ENCODE measurements at places on chromosomes 4 and X.

- no peak for DNase-seq
Observed at GRCh38 chrX:10981506-10981905, 129.6 kb upstream of the HCCS start.

DNA sequence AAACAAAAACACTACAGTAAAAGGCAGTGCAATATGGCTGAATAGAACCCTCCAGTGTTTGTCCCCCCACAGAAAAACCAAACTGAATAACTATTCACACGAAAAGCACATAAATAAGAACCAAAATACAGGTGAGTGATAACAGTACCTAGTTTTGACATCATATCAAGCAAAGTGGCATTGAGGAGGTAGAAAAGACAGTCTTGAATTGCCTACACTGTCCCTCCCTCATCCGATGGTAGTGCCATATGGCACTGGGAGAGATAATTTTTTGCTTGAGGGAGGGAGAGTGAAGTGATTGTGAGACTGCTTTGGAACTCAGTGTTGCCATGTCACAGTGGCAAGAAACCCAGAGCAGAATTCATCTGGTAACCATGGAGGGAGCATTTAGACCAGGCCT is 99.2 kb downstream of the GPR174 start:
- DNase-seq: no peak

GRCh38 chrX:1196436-1196835 is 16.0 kb downstream of the CRLF2 start:
- no peak for DNase-seq

- no peak for DNase-seq
Observed at GRCh38 chr4:181601103-181601502, 642.1 kb upstream of the TENM3 start.

DNA sequence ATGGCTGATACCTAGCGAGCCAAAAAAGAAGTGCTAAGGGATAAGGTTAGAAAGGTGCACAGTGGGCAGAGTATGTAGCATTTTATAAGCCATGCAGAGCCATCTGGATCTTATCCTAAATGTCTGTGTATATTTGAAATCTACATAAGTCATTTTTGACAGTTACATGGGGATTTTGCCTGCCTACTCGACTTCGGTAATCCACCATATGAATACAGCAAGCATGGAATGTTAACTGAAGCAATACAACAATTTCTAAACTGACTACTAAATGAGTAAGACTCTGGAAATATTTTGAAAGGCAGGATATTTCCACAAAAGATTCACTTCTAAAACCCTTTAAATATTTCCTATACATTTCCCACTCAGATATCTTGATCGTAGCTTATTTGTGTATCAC is 122.5 kb downstream of the KCNIP4 start:
- DNase-seq: no peak

DNA sequence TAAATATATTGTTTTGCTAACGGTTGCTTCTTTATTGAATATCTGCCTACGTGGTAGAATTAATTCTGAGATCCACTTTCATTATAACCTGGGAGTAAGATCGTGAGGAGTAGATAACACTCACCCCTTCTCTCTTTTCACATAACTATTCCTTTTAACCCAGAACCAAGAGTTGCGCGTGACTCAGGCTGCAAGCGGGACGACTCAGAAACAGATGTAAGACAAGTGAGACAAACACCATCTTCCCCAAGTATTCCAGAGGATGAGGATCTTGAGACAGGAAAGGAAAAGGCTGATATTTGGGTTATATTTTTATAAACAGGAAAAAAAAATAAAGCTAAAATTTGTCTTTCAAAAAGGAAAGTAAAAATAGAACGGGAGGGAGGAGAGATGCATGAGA is 318.8 kb upstream of the NOCT start:
- DNase-seq: no peak

DNA sequence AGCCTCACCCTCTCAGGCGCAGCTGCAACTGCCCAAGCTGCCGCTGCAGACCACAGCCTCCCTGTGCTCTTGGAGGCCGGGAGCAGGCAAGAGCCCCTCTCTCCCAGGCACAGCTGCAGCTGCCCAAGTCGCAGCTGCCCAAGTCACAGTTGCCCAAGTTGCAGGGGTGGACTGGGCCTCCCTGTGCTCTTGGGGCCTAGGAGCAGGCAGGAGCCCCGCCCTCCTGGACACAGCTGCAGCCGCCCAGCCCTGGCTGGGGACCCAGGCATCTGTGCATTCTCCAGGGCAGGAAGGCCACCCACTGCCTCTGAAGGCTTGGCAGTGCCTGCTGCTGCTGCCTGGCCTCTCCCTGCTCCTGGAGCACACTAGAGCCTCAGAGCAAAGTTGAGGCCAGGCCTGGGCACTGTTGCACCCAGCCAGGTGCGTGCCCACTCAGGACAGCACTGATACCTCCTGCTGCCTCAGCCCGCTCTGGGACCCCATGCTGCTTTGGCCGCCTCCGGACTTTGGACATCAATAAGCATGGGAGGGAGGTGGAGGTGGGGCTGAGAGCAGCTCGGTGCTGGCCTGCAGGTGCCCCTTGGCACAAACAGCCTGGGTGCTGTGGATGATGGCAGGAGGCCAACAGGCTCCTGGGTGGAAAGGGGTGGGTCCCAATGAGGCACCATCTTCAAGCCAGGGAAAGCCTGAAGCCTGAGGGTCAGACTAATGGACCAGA is 247.5 kb downstream of the PDGFC start:
- no peak for DNase-seq

GRCh38 chrX:22373766-22374165 is 101.1 kb downstream of the CBLL2 start:
- DNase-seq: no peak

DNA sequence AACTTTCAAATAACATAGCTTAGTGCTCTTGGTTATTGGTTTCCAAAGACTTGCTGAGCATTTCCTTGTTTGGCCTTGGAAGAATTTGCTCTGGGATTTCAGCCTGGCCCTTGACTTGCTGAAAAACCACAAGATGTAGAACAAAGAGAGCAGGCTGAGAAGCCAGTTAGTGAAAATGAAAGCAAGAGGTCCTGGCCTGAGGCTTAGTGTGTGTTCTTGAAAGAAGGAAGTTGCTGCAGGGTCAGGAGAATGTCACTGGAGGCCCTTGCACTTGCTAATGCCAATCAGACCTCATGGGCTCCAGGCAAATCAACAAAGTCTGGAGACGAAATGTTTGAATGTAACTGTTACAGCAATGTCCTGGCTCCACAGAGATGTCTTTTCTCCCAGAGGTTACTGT is 79.4 kb downstream of the SYNPO2 start:
- DNase-seq: no peak

- DNase-seq: no peak
Observed at GRCh38 chr4:5955201-5955821, 62.4 kb upstream of the CRMP1 start.

DNA sequence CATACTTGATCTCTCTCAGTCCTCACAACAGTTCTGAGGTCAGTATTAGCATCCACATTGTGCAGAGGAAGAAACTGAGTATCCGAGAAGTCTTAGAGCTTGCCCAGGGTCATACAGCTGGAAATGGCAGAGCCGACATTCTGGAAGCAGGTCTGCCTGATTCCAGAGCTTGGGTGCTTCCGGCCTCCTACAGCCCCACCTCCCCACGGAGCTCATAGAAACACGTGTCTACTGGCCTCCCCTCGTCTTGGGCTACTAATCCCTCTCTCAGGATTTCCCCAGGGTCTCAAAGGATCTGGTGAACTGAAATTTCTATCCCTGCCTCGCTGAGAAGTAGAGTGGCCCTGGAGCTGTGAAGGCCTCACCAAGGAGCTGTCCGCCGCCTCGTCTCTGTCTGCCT is 12.0 kb upstream of the KDM5C start:
- no peak for DNase-seq

GRCh38 chr4:2935762-2936743 is 27.2 kb downstream of the NOP14 start:
- peak; percentile 54 for DNase-seq

GRCh38 chr4:159097785-159098184 is 5.1 kb upstream of the RAPGEF2 start:
- DNase-seq: no peak

DNA sequence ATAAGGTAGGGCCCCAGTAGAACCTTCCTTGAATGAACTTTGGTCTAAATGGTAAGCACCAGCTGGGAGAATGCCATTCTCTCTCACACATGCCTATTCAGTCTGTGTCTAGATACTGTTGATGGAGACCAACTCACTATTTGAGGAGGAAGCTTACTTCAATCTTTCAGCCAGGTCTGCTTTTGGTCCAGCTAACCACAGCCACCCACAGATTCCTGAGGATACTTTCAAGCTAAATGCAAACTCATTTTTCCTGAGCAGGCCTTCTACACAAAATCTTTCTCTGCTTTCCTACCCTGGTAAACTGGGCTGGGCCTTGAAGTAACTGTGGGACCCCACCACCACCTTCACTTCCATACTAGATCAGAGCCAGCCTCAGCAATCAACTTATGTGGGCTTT is 76.9 kb upstream of the KLF3 start:
- no peak for DNase-seq

DNA sequence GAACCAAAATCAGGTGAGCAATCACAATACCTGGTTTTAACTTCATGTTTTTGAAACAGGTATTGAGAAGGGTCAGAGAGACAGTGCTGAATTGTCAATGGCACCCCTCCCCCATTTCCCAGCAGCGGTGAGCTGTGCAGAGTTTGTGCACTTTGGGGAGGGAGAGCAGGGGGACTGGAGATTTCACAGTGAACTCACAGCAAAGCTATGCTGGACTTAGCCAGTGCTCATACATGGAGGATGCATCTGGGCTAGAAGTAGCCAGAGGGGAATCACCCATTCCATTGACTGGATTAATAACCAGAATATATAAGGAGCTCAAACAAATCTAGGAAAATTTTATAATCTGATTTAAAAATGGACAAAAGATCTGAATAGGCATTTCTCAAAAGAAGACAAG is 612.6 kb downstream of the STPG2 start:
- no peak for DNase-seq

GRCh38 chr4:19178835-19179234 is 1072.9 kb upstream of the SLIT2 start:
- no peak for DNase-seq

- DNase-seq: no peak
Observed at GRCh38 chr4:47410271-47410670, 53.2 kb downstream of the COMMD8 start.

- DNase-seq: no peak
Observed at GRCh38 chrX:86023811-86024210, 23.5 kb downstream of the CHM start.

GRCh38 chr4:53705151-53705764 is 114.0 kb upstream of the LNX1 start:
- no peak for DNase-seq

- DNase-seq: no peak
Observed at GRCh38 chr4:73620115-73620792, at the start of gene RASSF6. Gene RASSF6 (minus strand): TSS chr4:73620436. CDS start chr4:73611795, 8,641 bp downstream.

- no peak for DNase-seq
Observed at GRCh38 chr4:186844059-186844681, 120.5 kb upstream of the FAT1 start.

DNA sequence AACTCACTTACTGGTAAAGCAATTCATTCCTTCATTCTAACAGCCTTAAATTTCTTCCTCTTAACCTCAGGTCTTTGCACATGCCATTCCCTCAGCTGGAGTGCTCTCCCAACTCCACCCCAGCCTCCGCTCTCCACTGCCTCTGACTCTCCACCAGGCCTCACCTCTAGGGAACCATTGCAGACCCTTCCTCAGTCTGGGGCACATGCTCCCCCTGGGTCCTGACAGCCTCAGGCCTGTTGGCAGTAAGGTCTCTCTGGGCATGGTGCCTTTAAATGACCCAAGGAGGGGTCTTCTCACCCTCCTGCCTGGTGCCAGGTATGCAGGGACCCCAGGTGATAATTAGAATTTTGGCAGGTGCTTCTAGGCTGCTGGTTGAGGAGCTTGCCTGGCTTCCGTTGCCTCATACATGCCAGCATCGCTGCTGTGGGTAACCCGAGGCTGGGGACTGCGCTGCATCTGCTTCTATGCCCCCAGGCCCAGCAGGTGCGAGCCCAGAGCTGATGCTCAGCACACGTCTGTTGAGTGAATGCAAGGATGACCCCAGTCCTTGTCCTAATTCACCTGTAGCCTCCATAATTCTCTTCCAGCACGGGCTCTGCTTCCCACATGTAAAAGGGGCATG is 27.5 kb upstream of the GPR78 start:
- no peak for DNase-seq

GRCh38 chrX:153469811-153470410 is 465 bp downstream of the HAUS7 start:
- no peak for DNase-seq

GRCh38 chr4:20723019-20723418 is 22.8 kb downstream of the PACRGL start:
- no peak for DNase-seq

DNA sequence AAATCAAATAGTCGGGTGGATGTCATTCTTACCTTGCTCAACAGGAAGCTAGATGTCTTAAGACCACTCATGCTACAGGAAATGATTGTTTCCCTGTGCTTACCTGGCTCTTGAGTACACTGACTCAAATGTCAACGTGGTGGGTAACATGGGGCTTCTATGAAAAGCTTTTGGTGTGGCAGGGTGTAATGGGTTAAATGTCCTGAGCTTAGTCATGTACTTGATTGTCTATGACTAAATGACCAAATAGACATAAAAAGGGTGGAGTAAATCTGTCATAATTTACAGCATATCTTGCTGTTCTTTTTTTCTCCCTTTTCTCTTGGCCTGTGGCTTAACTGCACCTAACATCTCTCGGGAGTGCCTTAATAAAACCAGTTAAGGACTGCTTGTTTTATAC is 44.9 kb downstream of the CCNG2 start:
- DNase-seq: no peak

DNA sequence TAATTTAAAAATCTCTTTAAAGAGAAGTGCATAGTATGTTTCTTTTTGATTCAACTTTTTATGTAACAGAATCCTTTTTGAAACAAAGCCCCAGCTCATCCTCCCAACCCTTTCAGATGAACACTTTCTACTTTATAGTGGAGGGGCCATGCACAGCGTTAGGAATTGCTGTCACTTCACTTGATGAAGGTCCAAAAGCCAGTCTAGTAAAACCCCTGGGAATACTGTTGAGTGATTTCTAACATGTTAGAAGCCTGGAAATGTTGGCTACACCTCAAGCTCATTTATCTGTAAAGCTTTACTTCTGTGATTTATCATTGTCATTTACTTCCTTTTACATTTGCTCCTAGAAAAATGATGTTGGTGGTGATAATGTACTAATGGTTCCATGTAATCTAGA is 1608.9 kb upstream of the TENM3 start:
- no peak for DNase-seq

DNA sequence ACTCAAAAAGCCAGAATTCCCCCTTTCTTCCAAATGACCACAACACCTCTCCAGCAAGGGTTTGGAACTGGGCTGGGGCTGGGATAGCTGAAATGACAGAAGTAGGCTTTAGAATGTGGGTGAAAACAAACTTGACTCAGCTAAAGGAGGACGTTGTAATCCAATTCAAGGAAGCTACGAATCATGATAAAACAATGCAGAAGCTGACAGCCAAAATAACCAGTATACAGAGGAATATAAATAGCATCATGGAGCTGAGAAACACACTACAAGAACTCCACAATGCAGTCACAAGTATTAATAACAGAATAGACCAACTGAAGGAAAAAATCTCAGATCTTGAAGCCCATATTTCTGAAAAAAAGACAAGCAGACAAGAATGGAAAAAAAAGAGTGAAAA is 95.8 kb upstream of the TET2 start:
- DNase-seq: no peak
